ENCODE measurements at places on chromosomes 2 and 18.

DNA sequence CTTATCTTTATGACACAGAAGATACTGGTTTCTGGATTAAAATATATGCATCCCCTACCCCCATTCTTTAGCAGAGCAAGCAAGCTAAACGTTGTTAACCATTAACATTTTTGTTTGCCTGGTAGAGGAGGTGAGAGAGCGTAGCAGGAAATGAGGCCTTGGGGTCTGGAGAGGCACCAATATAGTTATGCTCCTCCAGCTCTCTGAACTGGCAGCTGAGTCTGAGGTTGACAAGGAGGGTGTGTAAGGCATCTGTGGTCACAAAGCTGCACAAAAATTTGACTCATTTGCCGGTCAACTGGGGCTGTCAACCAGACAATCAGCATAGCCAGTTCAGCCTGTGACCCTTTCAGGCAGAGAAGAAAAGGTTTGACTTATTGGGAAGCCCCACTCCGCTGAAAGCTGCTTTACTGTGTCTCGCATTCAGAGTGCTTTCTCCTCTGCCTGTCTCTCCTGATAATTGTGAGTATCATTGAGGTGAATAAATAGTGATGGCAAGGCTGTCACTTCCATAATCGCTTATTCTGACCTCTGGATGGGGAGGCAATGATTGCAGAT is 647.5 kb upstream of the SETBP1 start:
- no peak for DNase-seq

DNA sequence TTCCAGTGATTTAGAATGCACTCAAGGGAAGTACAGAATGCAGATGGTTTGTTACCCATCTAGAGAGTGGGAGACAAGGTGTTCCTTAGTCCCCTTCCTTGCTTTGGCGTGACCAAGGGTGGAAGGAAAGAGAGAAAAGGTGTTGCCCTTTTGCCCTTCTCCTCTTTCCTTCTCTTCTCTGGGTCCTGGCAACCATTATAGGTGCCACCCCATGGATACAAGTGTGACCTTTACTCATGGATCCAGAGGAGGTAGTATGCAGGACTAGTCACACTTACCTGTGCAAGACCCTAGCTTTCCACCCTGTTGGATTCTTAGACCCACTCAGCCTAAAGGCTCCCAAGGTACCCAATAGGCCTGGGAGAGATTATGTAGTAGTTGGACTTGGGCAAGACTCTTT is 11.6 kb upstream of the RBFA start:
- no peak for DNase-seq

GRCh38 chr2:111947219-111947618 is 48.8 kb downstream of the MERTK start:
- DNase-seq, result no peak

DNA sequence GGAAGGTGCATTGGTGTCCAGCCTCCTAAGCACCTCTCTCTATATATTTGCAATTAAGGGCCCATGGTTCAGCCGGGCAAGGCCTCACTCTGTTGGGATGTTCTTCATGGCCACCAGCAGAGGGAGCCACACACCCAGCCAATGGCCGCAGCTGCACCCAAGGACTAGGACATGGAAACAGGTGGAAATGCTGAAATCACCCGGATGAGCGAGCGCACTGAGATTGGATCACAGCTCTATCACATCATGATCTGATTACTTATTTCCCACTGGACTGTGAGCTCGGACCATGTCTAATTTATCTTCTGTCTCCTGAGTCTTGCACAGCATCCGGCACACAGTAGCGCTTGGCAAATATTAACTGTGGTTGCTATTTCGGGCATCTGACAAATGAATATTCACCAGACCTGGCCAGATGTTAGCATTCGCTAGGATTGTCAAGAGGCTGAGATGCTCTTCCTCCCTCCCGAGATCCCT is 31.2 kb downstream of the KIF3C start:
- DNase-seq, result peak; percentile 80

DNA sequence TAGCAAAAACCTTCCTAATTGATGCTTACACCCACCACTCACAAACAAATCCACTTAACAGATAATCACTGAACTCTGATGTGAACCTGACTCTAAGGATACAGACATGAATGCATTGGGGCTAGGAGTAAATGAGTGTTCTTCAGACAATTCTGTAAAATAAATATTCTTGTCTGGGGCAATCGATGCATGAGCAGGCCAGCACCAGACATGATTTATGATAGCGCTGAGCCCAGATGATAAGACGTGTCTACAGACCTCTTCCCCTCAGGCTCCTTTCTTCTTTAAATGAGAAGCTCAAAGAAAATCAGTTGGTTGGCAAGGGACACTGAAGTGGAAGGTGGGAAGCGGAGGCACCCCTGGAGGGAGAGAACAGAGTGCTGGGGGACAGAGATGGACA is 27.3 kb upstream of the BIN1 start:
- DNase-seq, result no peak

- DNase-seq, result no peak
These were observed 52.4 kb downstream of the FAM168B start for GRCh38 chr2:131040661-131041401.

- DNase-seq, result no peak
These were observed 56.3 kb downstream of the DNAH7 start for GRCh38 chr2:196012314-196012713.

GRCh38 chr2:55173438-55174054 is 58.5 kb downstream of the CLHC1 start:
- no peak for DNase-seq

GRCh38 chr2:43169987-43170386 is 56.4 kb downstream of the ZFP36L2 start:
- DNase-seq, result no peak

GRCh38 chr18:22789052-22789451 is 144.1 kb upstream of the RBBP8 start:
- no peak for DNase-seq

DNA sequence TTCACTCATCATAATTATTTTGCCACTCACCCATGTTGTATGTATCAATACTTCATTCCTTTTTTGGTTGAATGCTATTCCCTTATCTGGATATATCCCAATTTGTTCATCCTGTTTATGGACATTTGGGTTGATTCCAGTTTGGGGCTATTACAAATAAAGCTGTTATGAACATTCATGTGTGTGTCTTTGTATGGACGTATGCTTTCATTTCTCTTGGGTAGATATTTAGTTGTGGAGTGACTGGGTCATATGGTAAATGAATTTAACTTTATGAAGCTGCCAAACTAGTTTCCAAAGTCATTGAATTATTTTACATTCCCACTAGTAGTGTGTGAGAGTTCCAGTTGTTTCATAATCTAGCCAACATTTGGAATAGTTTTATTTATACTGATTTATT is 2.7 kb downstream of the FAM228B start:
- DNase-seq, result no peak

GRCh38 chr2:181054843-181055242 is 74.4 kb downstream of the UBE2E3 start:
- DNase-seq, result peak; percentile 26

DNA sequence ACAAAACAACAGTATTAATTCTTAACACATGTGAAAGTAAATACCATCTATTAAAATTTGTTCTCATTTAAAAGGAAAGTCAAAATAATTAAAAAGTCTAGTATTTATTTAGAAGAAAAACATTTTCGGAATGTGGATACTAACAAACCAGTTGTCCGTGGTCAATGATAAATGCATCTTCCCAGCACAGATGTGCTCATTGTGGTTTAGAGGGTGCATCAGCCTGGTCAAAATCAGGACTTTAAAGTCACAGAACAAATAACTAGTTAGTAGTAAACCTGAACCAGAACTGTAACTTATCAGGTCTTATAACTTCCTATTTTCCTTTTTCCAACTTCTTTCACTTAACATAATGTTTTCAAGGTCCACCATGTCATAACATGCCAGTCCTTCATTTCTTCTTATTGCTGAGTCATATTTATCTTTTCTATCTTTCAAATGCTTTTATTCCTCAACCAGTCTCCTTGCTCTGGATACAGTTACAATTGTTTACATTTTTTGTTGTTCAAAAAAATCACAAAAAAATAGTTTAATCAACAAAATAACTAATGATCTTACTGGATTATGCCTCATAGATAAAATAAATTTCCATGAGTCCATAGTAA is 55.8 kb downstream of the ID2 start:
- peak; percentile 48 for DNase-seq

All from EH (cell line).